WTC11 (cell line): ENCODE measurements at places on chromosomes 11 and 22. TPM values are rescaled to one million over a fixed set of nuclear protein-coding genes. Genes with fewer than 3 reads are reported as not detected.

DNA sequence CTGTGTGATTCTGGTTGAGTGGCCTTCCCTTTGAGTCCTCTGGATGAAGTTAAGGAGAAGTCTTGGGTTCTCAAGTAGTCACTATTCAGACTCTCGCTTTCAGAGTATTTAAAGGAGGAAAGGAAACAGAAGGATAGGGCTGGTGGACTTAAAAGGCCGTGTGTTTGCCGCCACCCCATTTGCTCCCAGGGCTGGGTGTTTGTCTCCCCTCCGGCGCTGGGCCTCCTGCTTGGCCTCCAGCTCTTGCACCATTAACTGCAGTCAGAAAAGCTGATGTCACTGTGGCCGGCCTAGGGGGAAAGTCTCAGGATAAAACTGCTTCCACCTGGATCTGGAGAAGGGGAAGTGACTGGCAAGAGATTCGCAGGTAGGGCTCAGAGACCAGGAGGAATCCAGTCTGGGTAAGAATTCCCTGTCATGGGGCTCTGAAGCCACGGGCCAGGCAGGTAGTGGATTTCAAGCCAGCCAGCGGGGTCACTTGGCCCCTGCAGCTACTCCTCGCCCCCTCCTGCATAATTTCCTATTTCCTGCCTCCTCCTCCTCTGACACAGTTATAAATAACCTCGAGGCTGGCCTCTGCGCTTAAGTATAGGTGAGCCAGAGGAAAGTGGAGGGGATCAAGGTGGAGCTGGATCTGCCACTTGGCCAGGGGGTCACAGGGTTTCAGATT lies 17.1 kb downstream of the TIMP3 start:
- no peak for DNase-seq
- H3K36me3 ChIP-seq, result no peaks in the 10 kb centered on the region
- H3K27ac ChIP-seq, result peak overlapping the region; percentile 43; the same call in 1 of the 2 replicates

DNA sequence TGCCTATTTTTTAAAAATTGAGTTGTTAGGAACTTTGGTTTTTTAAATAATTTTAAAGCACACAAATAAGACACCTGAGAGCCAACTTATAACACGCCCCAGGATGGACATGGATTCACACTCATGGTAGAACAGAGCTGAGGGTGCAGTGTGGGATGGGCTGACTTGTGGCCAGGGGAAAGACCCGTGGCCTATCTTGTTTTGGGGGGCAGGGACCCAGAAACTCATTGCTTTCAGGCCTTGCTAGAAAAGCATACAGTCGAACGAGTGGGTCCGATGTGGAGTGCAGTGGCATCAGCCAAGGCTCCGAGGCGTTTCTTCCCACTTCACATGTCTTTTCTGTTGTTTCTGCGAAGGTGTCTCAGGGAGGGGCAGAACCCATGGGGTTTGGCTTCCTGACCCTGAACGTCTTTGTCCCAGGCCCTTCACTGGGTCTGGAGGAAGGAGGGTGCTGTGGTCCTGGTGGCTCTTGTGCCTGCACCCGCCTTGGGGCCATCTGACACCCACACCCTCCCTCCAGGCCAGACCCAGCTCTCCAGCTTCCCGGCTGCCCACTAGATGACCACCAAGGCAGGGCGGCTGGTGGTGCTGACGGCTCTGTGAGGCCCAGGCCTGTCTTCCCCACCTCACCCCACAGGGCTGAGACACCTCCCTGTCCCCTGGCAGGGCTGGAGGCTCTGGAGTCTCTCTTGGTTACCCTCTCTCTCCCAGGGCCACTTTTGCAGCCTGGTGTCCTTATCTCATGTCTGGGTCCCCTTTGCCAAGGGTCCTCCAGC lies 120.8 kb downstream of the KCNQ1 start:
- no peaks in the 10 kb centered on the region for H3K36me3 ChIP-seq
- no peak overlapping the region for H3K4me3 ChIP-seq
- H3K27me3 ChIP-seq, result peaks cover 80% of the 10 kb centered on the region
- H3K27ac ChIP-seq, result no peak overlapping the region
- DNase-seq, result no peak
- H3K4me1 ChIP-seq, result no peaks in the 10 kb centered on the region

Gene CARD16
- not detected in 3 replicates for total RNA-seq

Gene MMP8
- not detected in 3 replicates for total RNA-seq

Gene PATE2
- not detected in 3 replicates for total RNA-seq
